ENCODE measurements at places on chromosomes 7 and 10.

GRCh38 chr10:17617031-17617911 lies at the start of gene HACD1:
Gene HACD1 (minus strand): TSS chr10:17617374. CDS start chr10:17617339, 35 bp downstream.
- peak; percentile 82 for DNase-seq

GRCh38 chr7:84297616-84298015 lies 103.0 kb upstream of the SEMA3A start:
- DNase-seq = no peak

DNA sequence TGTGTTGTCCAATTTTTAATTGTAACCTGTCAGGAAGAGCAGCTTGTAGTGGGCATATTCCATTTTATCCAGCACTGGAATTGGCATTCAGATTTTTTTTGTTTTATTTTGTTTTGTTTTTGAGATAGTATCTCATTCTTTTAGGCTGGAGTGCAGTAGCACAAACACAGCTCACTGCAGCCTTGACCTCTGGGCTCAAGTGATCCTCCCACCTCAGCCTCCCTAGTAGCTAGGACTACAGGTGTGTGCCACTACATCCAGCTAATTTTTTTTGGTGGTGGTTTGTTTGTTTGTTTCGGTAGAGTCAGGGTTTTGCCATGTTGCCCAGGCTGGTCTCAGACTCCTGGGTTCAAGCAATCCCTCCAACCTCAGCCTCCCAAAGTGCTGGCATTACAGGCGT lies 44.7 kb downstream of the GUSB start:
- no peak for DNase-seq

GRCh38 chr7:28815369-28815927 lies 142.7 kb downstream of the TRIL start:
- DNase-seq = no peak

DNA sequence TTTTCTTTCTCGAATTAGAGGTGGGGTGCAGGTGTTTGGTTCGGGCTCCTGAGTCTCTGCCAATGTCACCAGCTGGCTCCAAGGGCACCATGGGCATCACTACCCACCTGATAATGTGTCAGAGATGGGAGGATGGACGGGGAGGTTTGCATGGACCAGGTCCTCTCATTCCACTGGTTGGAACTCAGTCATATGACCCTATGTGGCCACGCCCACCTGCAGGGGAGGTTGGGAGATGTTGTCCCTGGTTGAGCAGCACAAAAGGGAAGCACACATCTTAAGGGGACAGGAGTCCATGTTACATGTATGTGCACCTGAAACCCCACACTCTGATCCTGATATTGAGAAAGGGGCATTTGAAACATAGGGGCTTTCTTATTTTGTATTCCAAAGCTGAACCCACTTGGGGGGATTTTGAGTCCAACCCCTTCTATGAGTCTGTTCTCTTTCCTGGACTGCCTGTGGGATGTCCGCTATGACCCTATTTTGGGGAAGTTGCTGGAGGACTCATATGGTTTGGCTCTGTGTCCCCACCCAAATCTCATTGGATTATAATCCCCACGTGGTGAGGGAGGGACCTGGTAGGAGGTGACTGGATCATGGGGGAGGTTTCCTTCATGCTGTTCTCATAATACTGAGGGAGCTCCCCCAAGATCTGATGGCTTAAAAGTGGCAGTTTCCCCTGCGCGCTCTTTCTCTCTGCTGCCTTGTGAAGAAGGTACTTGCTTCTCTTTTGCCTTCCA lies 66.9 kb upstream of the BAIAP2L1 start:
- DNase-seq = no peak

DNA sequence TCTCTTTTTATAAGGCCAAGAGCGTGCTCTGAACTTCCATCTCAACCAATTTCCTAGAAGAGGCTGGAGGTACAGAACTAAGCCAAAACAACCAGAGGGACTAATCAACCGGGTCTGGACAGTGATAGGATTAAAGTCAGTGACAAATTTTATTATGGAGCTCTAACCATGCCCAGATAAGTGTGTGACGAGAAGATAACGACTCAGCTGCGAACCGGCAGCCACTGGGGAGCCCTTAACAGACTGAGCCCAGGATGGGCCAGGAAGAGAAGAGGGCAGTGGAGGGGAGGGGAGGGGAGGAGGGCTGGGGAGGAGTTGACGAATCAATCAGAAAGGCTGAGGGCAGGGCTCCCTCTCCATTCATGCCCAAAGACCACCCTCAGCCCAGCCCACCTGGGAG lies 119.9 kb downstream of the PLXNA4 start:
- no peak for DNase-seq

- no peak for DNase-seq
Measured at GRCh38 chr7:73530800-73531199, 8.7 kb upstream of the BAZ1B start.

GRCh38 chr7:155709453-155709852 lies 65.0 kb downstream of the RBM33 start:
- DNase-seq = peak; percentile 74

- DNase-seq = peak; percentile 99
Measured at GRCh38 chr7:3922175-3922635, 621.2 kb downstream of the SDK1 start.

Data from Caki2 (cell line).